ENCODE measurements at places on chromosomes 16 and 17.

GRCh38 chr17:15501793-15502192 is 34.4 kb upstream of the CDRT4 start:
- ATAC-seq = no peak

DNA sequence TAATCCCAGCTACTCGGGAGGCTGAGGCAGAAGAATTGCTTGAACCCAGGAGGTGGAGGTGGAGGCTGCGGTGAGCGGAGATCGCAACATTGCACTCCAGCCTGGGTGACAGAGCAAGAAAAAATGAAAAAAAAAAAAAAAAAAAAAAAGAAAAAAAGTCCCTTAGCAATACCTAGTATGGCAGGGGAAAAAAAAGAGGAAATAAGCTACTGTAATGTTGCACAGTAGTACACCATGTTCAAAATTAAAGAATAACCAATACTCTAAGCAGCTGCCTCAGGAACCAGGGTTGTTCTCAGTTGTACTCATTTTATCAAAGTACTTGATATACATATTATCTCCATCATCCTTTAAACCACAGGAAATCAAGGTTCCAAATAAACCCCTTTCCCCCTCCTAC is 17.3 kb upstream of the TXNDC11 start:
- no peak for ATAC-seq

GRCh38 chr16:89138513-89138795 is 33.1 kb upstream of the CDH15 start:
- ATAC-seq = no peak

GRCh38 chr16:56888806-56889205 is 23.8 kb downstream of the SLC12A3 start:
- ATAC-seq = no peak

DNA sequence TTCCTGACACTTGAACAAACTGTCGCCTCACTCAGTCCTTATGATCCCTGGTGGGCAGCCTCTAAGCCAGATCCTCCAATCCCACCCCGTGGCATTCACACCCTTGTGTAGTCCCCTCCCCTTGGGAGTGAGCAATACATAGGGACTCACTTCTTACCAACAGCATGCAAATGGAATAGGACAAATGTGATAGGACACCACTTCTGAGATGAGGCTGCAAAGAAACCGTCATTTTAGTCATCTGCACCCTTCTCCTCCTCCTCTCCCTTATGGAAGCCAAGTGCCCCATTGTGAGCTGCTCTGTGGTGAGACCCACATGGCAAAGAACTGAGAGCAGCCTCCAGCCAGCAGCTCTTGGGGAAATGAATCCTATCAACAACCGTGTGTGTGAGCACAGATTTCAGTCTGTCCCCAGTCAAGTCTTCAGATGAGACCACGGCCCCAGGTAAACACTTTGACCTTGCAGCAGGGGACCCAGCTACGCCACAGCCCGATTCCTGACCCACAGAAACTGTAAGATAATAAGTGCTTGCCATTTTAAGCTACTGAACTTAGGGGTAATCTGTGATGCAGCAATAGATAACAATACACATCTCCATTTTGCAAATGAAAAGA is 46.9 kb downstream of the ZFHX3 start:
- ATAC-seq = no peak

DNA sequence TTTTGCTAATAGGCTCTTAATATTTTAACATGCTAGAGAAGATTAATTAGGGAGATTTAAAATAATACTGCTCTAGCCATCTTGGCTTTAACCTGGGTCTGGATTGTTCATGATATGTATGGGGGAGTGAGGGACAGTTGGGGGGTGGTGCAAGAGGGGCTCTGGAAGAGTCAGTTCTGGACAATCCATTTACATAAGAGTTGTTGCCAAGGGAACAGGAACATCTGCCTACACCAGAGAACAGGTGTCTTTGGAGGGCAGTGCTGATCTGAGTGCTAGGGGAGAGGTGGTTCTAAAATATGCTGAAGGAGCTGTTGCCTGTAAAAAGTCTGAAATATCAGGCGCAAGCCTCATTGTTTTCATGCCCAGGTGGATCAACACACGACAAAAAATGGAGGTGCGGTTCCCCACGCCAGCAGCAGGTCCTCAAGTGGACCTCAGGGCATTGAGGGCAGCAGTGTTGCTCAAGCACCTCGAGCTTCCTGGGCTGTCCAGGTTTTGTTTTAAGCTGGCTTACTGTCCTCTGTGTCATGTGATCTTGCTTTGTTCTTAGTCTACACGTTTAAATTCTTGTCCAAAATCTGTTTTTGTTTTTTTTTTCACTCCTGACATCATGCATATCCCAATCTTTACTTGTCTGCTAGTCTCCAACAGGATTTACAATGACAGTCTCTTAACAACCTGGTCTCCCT is 25.4 kb upstream of the WSB1 start:
- no peak for ATAC-seq

DNA sequence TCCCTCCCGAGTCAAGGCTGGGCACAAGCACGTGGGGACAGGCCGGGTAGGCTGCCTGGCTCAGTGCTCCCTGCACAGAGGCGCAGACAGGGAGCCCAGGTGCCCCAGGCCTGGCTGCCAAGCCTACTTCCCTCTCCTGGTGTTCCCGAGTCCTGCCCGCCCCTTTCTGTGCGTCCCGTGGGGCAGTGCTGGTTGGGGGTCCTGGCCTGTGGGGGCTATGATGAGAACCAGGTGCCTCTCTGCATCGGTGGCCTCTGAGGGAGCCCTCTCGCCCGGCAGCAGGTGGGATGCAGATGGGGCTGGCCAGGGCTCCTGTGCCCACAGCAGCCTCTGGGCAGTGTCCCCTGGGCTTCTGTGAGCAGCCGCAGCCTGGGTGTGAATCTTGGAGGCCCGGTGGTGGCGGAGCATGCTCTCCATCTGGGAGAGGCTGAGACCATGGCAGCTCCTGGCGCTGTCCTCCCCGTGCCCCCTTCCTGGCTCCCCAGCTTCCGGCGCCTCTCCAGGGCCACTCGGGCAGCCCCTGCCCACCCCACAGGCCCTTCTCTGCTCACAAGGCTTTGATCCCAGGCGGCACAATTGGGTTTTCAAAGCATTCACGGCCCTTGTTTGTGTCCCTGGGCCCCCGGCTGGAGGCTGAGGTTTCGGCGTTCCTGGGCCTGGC is 7.2 kb downstream of the CENPX start:
- no peak for ATAC-seq

DNA sequence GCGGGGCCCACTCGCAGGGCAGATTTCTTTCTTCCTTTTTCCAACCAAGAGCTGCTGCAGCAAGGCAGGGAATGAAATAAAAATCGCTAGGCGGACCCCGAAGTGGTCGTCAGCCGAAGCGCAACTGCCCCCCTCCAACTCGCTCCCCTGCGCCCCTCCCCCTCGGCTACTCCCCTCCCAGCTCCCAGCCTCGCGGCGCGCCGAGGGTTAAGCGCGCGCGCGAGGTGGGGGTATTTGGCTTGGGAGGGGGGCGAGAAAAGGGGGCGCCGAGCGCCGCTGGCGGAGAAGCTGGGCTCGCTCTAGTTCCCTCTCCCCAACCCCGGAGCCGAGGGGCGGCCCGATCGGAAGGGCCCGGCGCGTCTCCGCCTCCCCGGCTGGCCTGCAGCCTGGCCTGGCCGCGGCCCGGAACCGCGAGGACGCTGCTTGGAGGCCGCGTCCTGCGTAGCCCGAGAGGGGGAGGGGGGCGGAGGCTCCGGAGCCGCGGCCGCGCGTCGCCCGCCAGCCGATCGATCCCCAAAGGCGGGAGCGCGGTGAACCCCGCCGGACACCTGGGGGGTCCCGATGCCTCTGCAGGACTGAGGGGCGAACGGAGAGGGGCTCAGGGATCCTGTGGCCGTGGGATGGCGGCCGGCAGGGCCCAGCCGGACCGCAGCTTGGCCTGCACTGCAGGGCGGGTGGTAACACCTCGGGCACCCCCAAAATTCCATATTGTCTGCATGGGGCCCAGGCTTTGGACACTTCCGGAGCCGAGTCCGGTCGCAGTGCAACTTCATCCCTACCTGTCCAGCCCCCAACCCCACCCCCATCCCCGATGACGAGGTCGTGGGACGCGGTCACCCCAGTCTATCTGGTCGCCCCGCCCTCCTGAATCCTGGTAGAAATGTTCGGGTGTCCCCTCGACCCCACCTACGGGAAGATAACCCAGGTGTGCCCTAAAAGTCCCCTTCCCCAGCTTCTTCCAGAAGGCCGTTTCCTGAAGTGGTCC is 4.9 kb upstream of the CBX4 start:
- peak; percentile 74 for ATAC-seq

DNA sequence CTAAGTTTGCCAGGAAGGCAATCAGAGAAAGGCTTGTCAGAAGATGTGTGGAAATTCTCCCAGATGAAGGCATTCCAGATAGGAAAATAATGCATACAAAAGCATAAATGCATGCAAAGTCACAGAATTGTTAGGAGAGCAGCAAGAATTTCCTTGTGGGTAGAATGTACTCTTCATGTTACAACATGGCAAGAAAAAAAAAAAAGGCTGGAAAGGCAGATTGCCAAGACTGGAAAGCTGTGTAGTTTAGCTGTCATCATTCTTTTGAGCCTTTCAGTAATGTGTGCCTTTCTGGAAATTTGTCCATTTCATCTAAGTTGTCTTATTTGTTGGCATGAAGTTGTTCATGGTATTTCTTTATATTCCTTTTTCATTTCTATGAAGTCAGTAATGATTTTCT is 71.0 kb upstream of the EFCAB3 start:
- no peak for ATAC-seq

DNA sequence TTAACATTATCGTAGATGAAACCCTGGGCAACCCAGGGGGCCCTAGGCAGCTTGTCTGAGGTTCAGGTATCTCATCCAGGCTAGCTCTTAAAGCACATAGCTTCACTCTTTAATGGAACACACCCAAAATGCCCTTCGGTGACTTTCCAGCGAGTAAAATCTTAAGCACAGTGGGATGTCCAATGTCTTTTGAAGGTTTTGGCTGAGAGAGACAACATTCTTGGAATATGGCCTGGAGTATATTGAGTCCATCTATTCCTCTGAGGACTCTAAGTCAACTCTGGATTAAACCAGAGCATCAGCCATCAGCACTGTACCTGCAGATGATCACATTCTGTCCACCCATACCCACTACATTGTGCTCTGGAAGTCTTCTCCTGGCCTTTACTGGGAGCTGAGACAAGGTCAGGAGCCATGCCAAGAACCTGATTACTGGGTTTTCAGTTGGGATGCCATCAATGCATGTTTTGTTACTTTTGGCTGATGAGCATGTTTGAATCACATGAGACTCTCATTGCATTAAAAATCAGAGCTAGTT is 63.4 kb upstream of the CDH11 start:
- ATAC-seq = peak; percentile 22

GRCh38 chr16:88812513-88813268 is 963 bp upstream of the APRT start:
- no peak for ATAC-seq

GRCh38 chr16:56041556-56042140 is 149.6 kb upstream of the GNAO1 start:
- ATAC-seq = no peak

GRCh38 chr16:66275775-66276428 is 90.6 kb upstream of the CDH5 start:
- ATAC-seq = peak; percentile 81

DNA sequence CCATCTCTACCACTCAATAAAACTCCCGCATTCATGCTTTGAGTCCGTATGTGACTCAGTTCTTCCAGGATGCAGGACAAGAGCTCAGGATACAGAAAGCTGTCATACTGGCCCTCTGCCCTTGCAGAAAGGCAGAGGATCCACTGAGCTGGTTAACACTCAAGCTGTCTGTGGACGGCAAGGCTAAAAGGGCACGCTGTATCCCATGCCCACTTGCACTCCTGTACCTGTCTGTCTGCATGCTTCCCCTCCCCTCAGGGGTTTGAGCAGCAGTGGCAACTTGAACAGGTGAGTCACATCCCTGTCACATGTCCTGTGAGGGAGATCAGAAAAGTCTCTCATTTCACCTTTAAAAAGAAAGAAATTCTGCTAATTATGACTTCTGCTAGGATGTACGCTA is 293.8 kb downstream of the HS3ST3B1 start:
- no peak for ATAC-seq

- no peak for ATAC-seq
These were observed 134.7 kb upstream of the NETO2 start for GRCh38 chr16:47278306-47278970.

DNA sequence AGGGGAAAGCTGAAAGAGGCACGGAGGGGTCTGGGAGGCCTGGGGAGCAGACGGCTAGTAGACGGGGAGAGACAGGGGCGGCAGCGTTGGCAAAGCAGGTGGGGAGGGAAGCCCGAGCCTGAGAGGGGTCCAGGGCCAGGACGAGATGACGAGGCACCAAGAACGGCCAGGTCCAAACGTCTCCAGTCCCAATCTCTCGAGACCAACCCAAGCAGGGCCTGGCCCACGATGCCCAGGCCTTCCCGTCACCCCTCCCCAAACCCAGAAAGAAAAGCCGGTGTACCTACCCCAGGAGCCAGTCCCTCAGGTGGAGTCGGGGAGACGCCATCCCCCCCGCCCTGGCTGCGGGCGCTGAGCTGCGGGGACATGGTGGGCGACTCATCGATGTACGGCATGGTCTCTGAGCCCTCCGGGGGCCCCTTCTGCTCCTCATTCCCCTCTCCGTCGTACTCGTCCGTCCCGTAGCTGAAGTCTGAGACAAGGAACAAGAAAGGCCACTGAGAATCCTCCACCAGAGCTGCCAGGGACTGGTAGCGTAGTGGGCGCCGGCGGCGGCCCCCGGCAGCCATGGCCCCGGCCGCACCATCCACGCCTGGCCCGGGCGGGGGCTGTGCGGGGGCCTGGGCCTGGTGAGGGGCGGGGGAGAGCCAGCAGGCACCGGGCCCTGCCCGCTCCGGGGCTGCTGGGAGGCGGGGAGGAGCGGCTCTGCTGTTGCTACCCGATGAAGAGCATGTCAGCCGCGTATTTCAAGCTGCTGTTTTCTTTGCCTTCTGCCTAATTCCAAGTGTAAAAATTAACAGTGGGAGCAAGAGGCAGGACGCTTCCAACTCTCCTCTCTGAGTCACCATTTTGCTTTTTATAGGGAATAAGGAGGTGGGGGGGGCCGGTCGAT is 54.6 kb downstream of the ABR start:
- ATAC-seq = no peak

DNA sequence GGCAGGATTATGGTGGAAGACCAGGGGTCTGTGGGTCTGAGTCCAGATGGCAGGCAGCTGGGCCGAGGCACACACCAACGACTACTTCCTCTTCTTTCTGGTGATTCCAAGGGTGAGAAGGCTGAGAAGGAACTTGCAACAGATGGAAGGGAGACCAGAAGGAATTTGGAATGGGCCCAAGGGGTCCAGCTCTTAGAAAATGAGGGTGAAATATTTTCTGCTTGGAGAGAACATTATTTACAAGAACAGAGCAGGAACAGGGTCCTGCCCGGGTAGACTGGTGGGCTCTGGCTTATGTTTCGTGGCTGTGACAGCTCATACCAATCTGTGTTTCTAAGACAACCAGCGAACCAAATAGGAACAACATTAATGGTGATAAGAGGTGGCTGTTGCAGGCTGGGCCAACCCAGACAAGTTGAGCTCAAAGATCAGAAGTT is 36.6 kb downstream of the CCDC42 start:
- ATAC-seq = no peak
